ENCODE measurements at places on chromosomes 13 and 19.
A peak's percentile ranks its signal among the peaks of the same experiment; 100 is the strongest.

DNA sequence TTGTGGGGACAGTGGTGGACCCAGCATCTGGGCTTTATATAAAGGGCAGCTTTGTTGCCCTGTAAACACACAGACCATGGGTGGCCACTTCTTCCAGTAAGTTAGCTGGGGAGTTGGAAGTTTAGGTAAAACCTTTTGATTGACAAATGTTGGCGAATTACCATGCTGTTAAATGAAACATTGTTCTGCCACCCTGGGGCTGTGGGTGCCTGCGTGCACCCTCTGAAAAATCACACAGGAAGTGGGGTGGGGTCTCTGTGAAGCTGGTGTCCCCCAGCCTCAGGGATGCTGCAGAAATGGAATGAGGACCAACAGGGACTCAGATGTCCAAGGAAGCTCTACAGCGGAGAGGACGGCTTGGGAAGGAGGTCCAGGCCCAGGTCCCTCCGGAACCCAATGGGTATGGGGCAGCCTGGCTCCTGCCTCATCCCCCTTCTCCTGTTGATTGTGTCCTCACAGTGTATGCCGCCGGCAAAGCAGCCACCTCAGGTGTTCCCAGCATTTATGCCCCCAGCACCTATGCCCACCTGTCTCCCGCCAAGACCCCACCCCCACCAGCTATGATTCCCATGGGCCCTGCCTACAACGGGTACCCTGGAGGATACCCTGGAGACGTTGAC is 2.8 kb upstream of the USF2 start:
- peak; percentile 2 for DNase-seq

GRCh38 chr19:35562336-35562735 is 1.1 kb downstream of the ATP4A start:
- no peak for DNase-seq

GRCh38 chr19:42412661-42413076 is 14.5 kb downstream of the LIPE start:
- no peak for DNase-seq

DNA sequence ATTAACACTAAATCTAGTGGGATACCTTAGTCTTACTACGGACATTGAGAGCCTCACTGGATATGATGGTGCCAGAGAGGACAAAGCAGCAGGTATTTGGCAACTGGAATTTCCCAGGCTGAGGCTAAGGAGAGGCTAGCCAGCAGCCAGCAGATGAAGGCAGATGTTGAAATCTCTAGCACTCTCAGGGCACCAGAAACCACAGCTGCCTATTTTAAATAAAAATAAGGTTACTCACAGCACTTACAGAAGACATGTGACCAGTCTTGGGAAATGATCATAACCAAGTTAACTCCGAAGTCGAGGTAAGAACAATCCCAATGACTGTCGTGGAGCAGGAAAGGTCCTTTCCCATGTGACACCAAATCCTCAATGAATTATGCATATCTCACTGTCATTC is 1726.0 kb downstream of the EFNB2 start:
- DNase-seq: peak; percentile 7

- DNase-seq: no peak
Observed at GRCh38 chr19:7251494-7251893, 42.7 kb downstream of the INSR start.

GRCh38 chr13:31350560-31350959 is 150.8 kb downstream of the B3GLCT start:
- no peak for DNase-seq

- DNase-seq: peak; percentile 91
Observed at GRCh38 chr19:47608969-47609905, at the start of gene BICRA. Gene BICRA (plus strand): TSS chr19:47609134. CDS start chr19:47673575, 64,441 bp downstream.

GRCh38 chr19:8366121-8366581 is 2.2 kb downstream of the ANGPTL4 start:
- no peak for DNase-seq

Data from AG20443 (cell line).